GM13977 (cell line): ENCODE measurements at places on chromosomes 1 and 21.

- peak; percentile 17 for DNase-seq
Measured at GRCh38 chr1:83508485-83509151, 490.3 kb downstream of the TTLL7 start.

GRCh38 chr1:85322655-85323054, 46.2 kb upstream of the BCL10 start:
- no peak for DNase-seq

GRCh38 chr1:106768501-106768900, 288.0 kb upstream of the PRMT6 start:
- DNase-seq = no peak

DNA sequence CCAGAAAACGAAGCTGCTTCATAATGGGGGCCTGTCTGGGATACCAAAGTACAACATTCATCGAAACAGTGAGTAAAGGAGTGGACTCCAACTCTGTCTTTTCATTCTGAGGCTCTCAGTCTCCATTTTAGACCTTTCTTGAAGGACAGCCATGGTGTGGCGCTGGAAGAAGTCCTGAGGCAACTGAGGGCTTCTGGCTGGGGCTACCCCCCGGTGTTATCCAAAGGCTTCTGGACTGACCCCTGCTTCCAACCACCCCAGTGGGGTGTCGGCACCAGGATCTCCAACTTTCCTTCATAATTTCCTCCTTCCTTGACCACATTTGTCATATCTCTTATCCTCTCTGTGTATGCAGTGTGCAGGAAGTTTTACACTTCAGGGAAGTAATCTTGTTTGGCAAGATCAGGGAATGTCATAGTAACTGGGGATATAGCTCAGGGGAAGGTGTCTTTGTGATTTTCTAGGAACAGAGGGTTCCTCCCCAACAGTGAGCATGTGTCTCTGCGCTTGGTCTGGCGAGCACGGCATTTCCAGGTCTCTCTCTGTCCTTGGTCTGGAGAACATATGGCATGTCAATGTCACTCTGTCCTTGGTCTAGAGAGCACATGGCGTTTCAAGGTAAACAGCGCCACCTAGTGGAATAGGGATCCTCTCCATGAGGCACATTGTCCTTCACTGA, 19.4 kb upstream of the BSDC1 start:
- DNase-seq = peak; percentile 63

DNA sequence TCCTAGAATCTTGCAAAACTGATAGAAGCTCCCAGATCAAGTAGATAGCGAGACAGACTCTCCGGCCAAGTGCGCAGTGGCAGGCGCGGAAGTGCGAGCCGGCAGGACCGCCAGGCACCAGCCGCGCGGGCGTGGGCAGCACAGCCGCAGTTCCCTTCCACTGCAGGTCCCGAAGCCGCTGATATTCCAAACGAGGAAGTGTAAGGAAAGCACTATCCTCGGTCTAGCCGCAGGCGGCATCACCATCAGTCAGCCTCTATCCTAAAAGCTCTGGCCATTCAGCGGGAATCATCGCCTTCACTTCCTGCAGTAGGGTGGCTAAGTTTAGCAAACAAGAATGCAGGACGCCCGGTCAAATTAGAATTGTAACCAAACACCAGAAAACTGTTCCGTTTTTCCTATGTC, 710 bp downstream of the GLRX2 start:
- peak; percentile 60 for DNase-seq
